ENCODE measurements at places on chromosomes 5 and 9.

GRCh38 chr5:171592736-171593135, 173.3 kb downstream of the FGF18 start:
- DNase-seq, result no peak

- no peak for DNase-seq
Observed at GRCh38 chr5:179906294-179906794, 1.4 kb downstream of the TBC1D9B start.

DNA sequence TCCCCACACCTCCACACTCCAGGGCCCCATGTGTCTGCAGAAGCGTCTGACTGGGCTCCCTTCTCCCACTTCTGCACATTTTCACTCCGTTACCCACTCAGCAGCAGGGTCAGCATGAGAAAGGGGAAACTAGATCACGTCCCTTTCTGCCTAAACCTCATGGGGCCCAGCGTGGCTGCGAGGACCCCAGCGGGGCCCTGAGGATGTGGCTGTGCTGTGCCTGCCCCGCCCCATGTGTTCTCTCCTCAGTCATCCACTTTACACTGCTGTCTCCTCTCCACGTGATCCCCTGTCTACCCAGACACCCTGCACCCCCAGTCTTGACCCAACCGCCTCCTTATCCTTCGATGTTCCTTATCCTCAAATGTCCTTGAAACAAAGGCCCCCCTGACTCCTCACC, 59.8 kb upstream of the OTULINL start:
- DNase-seq, result no peak

GRCh38 chr5:67154556-67155206, 41.9 kb downstream of the CD180 start:
- DNase-seq, result no peak

GRCh38 chr5:140261403-140262171, 41.3 kb downstream of the PFDN1 start:
- no peak for DNase-seq

- DNase-seq, result no peak
Observed at GRCh38 chr5:123450640-123451039, 27.4 kb upstream of the CEP120 start.

DNA sequence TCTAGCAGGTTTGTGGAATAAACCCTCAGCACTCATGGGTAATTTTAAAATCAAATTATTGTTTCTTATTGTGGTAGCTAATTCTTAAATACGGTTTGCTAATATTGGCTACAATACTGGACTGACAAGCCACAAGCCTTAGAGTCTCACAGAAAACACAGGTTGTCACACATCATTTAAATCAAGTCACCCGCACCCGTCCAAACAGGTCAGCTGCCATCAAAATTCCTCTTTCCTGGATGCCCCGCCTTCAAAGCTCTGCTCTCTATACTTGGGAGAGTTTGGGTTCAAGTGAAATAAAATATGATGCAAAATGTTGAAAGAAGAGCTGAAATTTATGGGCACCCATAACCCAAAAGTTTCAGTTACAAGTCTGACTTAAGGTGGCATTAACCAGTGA, 12.3 kb upstream of the SUSD1 start:
- DNase-seq, result no peak

- no peak for DNase-seq
Observed at GRCh38 chr9:3370715-3371114, 155.1 kb downstream of the RFX3 start.

GRCh38 chr9:134206311-134207300, 42.2 kb upstream of the RNU6ATAC start:
- DNase-seq, result peak; percentile 24

DNA sequence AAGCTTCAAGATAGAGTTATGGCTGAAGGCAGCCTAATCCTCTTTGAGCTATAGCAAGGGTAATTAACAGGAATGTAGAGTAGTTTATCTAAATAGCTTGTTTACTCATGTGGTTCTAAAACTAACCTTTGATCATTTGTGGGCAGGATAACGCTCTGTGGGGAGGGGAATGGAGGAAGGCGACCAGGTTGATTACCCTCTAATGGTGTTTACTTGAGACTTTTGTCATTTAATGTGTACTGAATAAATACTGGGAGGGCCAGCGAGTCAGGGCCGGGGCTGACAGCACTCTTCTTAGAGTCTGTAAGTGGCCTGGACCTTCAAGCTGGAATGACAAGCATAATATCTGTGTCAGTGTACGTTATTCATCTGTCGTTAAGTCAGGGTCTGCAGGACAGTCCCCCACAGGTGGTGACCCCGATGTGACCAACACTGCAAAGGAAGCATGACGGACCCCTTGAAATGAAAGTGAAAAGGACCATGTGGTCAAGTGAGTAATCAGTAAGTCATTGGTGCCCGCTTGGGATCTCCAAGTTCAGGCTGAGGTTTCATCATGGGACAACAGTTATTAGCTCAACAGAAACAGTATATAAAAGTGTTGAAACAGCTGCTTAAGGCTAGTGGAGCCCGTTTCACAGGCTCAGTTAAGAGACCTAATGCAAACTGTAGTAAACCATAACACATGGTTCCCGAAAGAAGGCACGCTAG, 162.6 kb downstream of the CPLANE1 start:
- no peak for DNase-seq

- no peak for DNase-seq
Observed at GRCh38 chr9:84969084-84969483, 299.6 kb downstream of the NTRK2 start.

DNA sequence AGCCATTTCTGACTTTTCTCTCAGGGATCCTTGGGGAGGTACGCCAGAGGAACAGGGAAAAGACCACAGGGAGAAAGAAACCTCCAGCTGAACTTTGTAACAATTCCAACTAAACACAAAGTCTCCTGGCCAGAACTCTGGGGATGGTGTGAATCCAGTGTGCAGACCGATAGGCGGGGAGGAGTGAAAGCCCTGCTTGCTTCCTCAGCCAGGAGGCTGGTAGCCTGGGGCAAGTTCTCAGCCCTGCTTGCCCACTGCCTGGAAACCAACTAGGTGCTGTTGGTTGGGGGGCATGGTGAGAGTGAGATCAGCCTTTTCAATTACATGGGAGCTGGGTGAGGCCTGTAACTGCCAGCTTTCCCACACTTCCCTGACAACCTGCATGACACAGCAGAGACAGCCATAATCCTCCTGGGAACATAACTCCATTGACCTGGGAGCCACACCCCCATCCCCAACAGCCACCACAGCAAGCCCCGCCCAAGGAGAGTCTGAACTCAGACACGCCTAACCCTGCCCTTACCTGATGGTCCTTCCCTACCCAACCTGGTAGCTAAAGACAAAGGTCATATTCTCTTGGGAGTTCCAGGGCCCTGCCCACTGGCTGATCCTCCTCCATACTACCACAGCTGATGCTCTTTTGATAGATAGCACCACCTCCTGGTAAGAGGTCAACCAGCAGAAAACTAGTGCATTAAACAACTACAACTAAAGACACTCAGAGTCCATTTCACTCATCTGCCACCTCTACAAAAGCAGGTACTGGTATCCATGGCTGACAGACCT, 100.1 kb upstream of the TNFAIP8 start:
- no peak for DNase-seq

DNA sequence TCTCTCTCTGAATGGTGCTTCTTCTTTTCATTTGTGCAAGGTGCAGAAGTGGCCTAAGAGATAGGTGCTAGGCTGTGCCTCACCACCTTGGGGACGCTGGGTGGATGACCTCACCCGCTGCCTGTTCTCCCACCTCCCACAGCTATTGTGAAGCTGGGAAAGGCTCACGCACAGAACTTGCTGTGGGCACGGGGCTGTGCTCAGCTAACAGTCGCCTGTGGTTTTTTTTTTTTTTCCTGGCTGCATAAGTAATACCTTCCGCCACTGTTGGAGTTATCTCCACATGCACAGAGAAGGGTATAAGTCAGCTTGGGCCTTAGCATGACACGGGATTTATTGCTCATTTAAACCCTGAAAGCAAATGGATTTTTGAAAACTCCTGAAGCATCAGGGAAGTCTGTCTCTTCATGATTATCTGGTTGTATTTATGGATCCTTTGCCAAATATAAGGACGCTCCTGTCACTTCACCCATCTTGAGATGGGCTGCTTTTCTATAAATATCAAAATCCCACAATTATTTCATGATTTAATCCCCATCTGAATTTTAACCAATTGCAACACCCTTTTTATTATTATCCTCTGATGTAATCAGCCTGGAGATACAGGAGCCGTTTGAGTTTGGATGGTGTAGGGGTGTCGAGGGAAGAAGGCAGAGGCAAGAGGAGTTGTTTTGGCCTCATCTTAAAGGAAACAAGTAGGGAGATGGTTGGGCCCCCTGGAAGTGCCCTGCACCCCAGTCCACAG, 9.0 kb downstream of the DBH start:
- no peak for DNase-seq

DNA sequence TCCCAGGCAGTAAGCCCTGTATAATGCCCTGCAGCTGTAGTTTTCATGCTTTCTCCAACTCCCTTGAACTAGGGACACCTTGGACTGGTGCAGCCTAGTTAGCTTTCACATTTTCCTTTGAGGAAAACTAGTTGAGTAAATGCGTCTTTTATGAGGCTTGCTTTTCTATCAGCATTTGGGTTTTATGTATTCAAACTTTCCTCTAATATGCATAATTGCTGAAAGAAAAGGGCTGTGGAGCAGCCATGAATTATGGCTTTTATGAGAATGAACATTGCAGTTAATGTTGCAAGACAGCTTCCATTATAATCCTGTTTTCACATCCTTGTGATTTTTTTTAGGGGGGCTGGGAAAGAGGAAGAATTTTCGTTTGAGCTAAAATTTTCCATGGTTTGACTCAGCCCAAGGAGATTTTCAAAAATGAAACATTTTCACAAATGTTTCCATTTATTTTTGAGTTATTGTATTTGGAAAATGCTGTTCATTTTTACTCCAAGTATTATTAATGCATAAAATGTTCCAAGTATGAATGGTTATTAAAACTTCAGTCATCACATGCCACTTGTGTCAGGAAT, 57.9 kb upstream of the PPP3R2 start:
- no peak for DNase-seq

GRCh38 chr9:130770679-130771442, 64.2 kb upstream of the ABL1 start:
- peak; percentile 71 for DNase-seq

Measured in SK-N-SH (cell line).